ENCODE measurements at places on chromosomes 2 and 18. TPM values are rescaled to one million over a fixed set of nuclear protein-coding genes. Genes with fewer than 3 reads are reported as not detected.

The CD28 gene
- not detected for total RNA-seq

The MC4R gene
- not detected for total RNA-seq

The NXPH2 gene
- 1.3 TPM for total RNA-seq

The CTAGE1 gene
- not detected for total RNA-seq

The RNF144A gene
- 13.7 TPM for total RNA-seq

The NT5C1B gene
- not detected for total RNA-seq

The SERPINB7 gene
- total RNA-seq = 0.19 TPM

The GPR45 gene
- total RNA-seq = not detected

The OSR1 gene
- total RNA-seq = 1.4 TPM

The C18orf32 gene
- total RNA-seq = 73.8 TPM

The ATIC gene
- total RNA-seq = 206 TPM

The POTEJ gene
- total RNA-seq = not detected

The PAX8 gene
- total RNA-seq = 14.5 TPM

The GCKR gene
- total RNA-seq = 26.8 TPM

The CYRIA gene
- 0.19 TPM for total RNA-seq

The CDH7 gene
- not detected for total RNA-seq

The MC5R gene
- total RNA-seq = not detected

The SH3RF3 gene
- 0.29 TPM for total RNA-seq

The OTOF gene
- not detected for total RNA-seq

The HOXD8 gene
- total RNA-seq = not detected

The DSEL gene
- 28.0 TPM for total RNA-seq

The CCDC141 gene
- total RNA-seq = 0.07 TPM

The EVA1A gene
- not detected for total RNA-seq

The C2orf80 gene
- total RNA-seq = not detected

The MYOM1 gene
- total RNA-seq = 20.4 TPM

The DNAH6 gene
- total RNA-seq = 1.3 TPM

The POTEE gene
- 0.17 TPM for total RNA-seq

The TRIB2 gene
- total RNA-seq = 6.2 TPM

The ANKRD36C gene
- 29.0 TPM for total RNA-seq

The C2orf66 gene
- 0.35 TPM for total RNA-seq

The CRYGC gene
- total RNA-seq = not detected

The DSG3 gene
- 1.8 TPM for total RNA-seq

Data from Calu3 (cell line).